ENCODE measurements at places on chromosomes 3 and 15.

GRCh38 chr3:72439321-72440183 is 408.7 kb downstream of the SHQ1 start:
- DNase-seq: no peak

- no peak for DNase-seq
Observed at GRCh38 chr15:68612979-68613740, 34.4 kb downstream of the CORO2B start.

- DNase-seq: no peak
Observed at GRCh38 chr15:69009341-69009740, 5.2 kb upstream of the NOX5 start.

GRCh38 chr3:114567771-114568170 is 273.9 kb downstream of the TIGIT start:
- DNase-seq: peak; percentile 86

- DNase-seq: no peak
Observed at GRCh38 chr3:16385151-16385550, 120.1 kb downstream of the OXNAD1 start.

- no peak for DNase-seq
Observed at GRCh38 chr15:73779974-73780373, 26.8 kb upstream of the INSYN1 start.

DNA sequence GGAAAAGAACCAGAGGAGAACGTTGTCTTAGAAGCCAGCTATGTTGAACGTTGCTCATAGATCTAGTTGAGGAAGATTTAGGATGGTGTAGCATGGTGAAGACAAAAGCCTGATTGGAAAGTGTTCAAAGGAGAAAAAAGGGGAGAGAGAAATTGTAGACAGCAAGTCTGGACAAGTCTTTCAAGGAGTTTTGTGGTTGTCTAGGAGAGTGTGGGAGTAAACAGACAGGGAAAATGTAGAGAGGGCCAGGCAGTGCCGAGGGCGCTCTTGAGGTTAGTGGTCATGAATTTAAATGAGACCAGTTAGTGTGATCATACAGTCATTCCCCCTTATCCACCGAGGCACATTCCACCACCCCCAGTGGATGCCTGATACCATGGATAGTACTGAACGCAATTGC is 167.5 kb upstream of the IL12A start:
- DNase-seq: no peak

GRCh38 chr3:79886204-79886603 is 118.4 kb upstream of the ROBO1 start:
- no peak for DNase-seq

GRCh38 chr15:97096303-97096835 is 765.9 kb downstream of the NR2F2 start:
- DNase-seq: no peak

- DNase-seq: no peak
Observed at GRCh38 chr15:70651303-70651845, 112.0 kb downstream of the UACA start.

DNA sequence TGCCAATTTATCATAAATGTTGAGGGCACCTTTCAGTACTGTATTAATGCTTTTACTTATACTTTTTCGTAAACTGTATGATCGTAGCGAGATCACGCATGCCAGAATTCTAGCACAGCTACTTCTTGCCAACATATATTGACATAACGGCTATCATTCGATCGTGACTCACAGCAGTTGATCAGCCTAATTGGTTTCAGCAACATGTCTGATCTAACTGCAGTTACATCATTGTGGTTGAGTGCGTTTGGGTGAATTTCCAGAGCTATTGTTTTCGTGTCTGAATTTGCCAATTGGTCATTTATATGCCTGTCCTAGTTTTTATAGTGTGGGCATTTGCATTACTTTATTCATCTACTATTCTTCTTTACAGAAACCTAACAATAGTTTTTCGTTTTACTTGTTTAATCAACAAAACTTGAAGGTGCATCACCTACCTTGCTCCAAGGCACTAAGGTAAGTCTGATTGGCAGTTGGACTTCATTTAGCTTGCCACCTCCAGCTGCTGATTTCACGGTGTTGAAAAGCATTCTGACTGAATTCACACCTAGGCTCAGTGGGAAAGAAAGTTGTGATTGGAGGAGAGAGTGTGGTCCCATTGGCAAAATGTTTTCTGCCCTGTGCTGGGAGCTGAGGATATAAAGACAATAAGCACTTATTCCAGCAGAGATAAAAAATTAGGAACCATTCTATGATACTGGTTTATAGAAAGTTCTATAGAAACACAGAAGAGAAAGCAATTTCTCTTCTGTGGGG is 120.9 kb upstream of the RGMA start:
- DNase-seq: no peak

GRCh38 chr15:70794596-70795310 is 31.4 kb upstream of the UACA start:
- no peak for DNase-seq

DNA sequence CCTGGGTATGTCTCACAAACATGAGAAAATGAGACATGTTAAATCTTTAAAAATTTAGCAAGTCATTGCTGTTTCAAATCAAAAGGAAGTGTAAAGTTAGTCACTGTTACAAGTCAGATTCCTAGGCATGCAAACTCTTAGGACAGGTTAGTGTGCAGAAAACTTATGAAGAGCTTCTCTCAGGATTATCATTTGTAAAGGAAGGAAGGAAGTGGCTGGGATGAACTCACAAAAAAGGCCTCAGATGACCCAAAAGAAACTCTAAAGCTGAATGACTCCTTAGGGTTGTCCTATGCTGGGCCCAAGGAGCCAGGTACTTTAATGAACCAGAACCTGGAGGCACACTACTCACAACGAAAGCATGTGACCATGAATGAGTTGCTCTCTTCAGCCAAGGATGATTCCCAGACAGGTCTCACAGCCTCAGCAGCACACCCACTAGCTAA is 25.0 kb downstream of the MSL2 start:
- DNase-seq: no peak

DNA sequence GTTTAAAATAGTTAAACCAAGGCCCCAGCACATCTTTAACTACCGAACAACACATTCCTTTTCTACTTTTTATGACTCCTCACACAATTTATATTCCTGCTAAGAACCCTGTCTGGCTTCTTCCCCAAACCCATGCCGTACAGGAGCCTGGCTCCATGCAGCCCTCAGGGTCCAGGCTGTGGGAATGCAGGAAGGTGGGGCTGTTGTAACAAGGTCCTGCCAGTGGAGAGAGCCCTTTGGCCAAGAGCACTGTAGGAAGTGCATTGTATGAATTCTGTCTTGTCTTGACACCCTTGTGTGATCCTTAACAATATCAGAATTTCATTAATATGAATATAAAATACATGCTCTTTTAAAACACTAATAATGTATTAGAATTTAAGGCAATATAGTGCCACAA is 563.8 kb downstream of the TBL1XR1 start:
- DNase-seq: no peak

DNA sequence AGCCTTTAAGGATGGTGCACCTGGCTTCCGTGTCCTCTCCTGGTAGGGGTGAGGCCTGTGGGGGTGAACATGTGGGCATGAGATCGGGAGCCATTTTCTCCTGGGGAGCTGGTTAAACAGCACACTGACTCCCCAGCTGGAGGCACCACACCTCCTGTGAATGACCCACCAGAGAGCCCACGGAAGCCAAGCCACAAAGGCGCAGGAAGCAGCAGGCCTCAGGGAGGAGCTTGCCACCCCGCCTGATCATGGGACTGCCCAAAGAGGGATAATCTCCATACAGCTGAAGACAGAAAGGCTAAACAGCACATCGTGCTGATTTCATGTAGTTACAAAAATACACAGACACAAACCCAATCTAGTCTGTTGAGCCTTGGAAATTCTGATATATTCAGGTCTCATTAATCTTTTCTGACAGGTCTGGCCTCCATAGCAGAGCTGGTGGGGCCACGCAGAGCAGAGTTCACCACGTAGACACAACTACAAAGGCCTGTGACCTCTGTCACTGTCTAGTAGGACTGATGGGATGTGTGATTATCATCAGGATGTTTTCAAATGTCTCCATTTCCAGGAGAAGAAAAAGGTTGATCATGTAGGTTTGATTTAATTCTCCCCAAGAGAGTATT is 75.2 kb downstream of the DUT start:
- DNase-seq: no peak

- DNase-seq: no peak
Observed at GRCh38 chr3:82474711-82475110, 713.3 kb upstream of the GBE1 start.

- no peak for DNase-seq
Observed at GRCh38 chr15:95874637-95875036, 455.9 kb upstream of the NR2F2 start.

- no peak for DNase-seq
Observed at GRCh38 chr3:50825841-50826240, 151.1 kb downstream of the DOCK3 start.

- peak; percentile 72 for DNase-seq
Observed at GRCh38 chr3:107240183-107241091, 136.8 kb upstream of the CCDC54 start.

DNA sequence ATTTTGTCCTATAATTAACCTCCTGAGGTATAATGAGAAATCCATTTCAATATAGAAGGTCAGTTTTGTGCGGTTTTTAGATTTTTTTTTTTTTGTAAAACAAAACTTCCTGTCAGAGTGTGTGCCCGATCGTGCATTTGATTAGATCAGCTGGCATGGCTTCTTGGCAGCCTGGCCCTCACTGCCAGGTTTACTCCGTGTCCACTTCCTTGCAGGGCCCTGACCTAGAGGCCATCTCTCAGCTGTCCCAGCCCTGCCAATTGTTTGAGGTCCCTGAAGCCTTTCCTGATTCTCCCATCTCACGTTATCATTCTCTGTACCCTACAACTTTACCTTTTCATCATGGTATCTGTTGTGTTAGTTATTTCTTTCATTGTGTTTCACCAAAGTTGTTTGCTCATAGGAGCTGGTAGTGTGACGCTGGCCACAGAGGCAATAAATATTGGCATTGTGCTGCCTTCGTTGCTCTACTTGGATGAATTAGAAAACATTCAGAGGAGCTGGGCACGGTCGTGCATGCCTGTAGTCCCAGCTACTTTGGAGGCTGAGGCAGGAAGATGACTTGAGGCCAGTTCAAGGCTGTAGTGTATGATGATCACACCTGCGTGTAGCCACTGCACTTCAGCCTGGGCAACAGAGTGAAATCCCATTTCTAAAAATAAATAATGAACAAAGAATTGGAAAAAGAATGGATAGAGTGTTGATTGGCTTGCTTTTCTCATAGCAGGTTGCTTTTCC is 202.0 kb downstream of the GHSR start:
- no peak for DNase-seq

DNA sequence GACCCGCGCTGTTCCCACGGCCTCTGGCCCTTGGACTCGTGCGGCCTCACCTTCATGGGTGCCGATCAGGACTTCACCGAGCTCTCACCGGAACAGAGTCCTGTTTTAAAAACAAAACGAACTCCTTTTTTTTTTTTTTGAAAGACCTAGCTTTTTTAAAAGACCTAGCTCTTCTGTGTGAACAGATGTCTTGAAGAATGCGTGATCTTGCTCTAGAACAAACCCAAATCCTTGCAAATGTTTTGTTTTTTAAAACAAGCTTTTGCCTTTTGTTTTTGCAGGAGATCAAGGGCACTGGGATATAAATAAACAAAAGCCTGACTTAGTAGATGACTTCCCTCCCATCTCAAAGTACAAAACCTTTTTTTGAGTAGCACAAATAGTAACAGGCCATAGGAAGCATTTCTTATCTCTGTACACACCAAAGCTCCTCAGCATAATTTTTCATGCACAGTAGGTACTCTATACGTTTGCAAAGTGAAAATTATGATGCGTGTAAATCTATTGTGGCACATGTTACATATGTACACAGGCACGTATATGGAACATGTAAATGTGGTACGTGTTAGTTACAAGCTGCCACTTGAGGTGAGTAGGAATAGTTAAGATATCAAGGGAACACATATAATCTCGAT is 1.1 kb upstream of the MSL2 start:
- no peak for DNase-seq

GRCh38 chr3:94336046-94336753 is 273.3 kb downstream of the NSUN3 start:
- peak; percentile 15 for DNase-seq

DNA sequence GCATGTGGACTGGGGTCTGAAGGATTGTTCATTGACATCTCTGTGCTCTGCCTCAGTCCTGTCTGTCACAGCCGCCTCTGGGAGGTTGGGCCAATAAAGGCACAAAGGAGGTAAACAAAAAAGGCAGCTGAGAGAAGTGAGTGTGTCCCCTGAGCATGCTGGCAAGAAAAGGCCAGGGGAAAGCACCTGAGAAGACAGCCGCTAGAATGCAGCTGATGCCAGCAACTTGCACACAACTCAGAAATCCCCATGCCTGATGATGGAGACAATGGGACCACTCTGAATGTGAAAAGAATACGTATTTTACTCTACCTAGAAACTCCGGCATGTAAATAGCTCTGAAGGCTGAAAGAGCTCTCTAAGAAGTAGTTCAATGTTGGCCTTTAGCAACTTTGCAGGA is 118.7 kb downstream of the KCNH8 start:
- DNase-seq: no peak

DNA sequence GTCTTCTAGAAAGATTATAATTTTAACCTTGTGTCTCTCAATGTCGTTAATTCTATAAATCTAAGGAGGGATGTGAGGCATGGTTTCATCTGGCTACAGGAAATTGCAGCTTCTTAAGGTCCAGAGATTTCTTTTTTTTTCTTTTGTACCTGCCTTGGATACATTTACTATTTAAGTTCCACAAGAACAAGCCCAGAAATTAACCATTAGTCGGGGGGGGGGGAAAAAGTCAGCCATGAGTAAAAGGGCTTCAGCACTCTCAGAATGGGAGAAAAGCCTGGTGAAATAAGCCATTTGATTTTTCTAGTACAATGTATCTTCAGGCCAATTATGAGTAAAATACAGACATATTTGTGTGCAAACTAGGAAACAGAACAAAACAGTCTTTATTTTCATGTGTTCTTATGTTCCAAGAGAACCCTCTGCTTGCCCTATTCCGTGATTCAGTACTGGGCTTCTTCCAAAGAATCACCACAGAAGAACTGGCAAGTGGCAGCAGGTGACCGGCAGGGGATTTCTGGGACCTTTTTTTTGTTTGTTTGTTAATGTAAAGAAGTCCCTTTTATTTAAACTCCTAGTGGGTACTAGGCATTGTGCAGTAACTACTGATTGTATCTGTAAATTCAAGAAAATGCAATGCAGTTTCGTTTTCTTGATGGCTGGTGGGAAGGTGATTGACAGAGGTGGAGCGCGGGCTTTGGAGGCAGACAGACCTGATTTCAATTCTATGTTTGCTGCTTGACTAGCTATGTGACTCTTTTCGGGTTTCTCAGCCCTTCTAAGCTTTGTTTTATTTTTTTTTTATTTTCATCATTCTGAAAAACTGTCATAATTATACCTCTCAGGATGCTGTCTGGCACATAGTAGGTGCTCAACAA is 82.5 kb downstream of the PEX5L start:
- no peak for DNase-seq

GRCh38 chr3:159802864-159803263 is 185.8 kb upstream of the IL12A start:
- DNase-seq: no peak
